ENCODE measurements at places on chromosomes 4 and X.

DNA sequence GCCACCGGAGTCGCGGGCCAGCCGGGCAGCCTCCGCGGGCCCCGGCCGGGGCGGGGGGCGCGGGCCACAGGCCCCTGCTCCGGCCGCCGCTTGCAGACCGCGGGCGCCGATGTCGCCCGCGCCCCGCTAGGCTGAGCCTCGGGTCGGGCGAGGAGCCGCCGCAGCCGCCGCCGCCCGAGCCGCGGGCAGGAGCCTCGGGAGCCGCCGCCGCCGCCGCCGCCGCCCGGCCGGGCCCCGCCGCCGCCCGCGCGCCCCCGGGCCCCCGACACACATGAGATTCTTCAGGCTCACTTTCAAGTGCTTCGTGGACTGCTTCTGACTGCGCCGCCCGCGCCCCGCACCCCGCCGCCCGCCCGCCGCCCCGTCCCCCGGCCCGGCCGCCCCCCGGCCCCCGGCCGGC lies 345 bp downstream of the SLC6A8 start:
- DNase-seq = no peak

GRCh38 chr4:101850698-101851097 lies 60.2 kb downstream of the BANK1 start:
- no peak for DNase-seq

GRCh38 chrX:153971124-153971449 lies 531 bp downstream of the HCFC1 start:
- no peak for DNase-seq

DNA sequence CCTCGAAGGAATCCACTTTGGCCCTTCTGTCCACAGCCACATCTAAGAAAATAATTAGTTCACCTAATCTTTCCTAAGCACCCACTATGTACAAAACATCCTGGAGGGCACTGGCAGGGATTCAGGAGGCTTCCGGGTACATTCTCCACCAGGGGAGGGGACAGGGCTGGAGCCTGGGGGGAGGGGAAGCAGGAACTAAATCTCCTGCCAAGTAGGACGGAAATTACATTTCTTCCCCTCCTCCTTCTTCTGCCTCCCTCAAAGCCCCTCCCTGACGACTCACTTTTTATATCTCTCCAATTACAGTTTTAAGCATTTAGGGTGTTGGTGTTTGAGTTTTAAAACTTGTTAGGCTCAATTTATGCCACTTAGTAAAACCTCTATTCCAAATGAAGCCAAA lies 203.1 kb downstream of the BCOR start:
- no peak for DNase-seq

- no peak for DNase-seq
Measured at GRCh38 chrX:136130931-136131833, 16.2 kb upstream of the FHL1 start.

DNA sequence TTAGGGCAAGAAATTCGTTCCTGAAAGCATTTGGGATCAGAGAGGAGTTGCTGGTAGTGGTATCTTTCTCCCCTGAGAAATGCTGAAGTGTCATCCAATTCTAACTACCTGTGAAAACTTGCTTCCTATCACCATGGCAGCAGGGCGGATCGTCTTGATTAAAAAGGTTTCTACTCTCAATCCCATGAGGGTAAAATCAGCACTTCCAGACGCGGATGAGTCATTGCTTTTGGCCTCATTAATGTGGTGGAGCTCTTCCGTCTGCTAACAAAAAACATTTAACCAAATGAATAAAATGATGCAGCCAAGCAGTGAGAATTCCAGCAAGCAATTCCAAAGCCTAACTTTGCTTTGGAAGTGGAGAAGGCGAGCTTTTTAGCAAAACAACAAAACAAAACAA lies 325.6 kb downstream of the CAMK2D start:
- DNase-seq = no peak

- DNase-seq = no peak
Measured at GRCh38 chrX:39577206-39577984, 520.4 kb downstream of the BCOR start.

DNA sequence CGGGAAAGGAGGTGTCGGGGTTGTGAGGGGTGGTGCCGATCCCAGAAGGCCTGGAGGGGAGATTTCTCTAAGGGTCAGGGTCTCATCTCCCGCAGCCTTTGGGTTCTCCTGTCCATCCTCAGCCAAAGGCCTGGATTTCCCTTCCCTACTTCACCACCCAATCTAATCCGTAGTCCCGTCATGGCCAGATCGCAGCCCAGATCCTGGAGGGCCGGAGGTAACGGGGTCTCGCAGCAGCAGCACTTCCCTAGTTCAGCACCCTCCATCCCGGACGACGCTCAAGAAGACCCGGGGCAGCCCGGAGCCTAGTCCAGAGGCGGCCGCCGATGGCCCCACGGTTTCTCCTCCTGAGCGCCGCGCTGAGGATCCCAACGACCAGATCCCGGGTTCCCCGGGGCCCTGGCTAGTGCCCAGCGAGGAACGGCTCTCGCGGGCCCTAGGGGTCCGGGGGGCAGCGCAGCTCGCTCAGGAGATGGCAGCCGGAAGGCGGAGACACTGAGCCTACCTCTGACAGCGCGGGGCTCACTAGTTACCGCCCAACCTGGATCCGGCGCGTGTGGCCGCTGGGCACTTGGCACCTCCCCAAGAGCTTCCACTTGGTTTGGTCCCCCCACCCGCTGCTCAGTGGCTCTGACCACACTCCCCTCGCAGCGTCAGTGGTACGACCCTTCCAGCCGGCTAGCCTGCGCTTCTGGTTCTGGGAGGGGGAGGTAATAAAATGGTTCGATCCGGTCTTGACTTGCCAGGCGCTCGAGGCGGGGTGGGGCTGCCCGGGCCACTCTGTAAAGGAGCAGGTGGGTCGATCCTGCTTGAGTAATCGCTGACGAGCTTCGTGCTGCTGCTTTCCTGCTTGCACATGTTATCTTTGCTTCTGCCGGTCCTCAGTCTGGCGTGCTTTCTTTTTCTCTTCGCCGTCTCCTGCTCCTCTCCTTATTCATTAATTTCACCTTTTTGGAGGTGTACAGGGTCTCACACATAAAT lies 3.6 kb downstream of the MAGIX start:
- DNase-seq = no peak

DNA sequence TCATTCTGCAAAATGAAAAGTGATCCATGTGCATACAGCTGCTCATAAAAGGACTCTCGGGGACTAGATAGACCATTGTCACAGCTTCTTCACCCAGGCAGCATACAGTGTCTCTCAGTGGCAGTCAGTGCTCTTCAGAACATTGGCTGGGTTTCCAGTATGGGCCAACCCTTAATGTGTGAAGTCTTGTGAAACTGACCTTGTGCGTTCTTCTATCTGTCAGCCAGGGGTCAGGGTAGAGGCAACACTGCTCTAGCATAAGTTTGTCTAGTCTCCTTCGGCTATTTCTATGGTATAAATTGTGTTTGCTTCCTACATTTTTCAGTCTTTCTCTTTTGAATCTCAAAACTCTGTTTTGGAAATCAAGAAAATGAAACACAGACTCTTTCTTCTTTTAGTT lies 37.0 kb upstream of the SMIM31 start:
- no peak for DNase-seq

DNA sequence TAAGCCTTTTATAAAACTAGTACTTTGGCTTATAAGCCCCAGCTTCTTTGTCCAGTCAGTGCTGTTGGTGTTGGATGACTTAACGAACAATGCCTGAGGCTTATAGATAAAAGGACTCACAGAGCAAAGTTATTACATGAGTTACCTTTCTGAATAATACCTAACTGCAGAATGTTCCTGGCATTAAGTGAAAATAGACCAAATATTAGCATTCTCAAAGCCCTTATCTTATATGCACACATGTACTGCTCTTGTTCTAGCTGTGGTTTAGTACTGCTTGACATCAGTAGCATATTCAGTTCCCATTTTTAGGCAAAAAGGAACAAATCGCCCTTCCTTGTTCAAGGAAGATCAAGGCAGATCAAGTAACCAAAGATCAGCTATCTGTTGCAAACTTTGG lies 131.6 kb downstream of the ZNF330 start:
- DNase-seq = no peak

DNA sequence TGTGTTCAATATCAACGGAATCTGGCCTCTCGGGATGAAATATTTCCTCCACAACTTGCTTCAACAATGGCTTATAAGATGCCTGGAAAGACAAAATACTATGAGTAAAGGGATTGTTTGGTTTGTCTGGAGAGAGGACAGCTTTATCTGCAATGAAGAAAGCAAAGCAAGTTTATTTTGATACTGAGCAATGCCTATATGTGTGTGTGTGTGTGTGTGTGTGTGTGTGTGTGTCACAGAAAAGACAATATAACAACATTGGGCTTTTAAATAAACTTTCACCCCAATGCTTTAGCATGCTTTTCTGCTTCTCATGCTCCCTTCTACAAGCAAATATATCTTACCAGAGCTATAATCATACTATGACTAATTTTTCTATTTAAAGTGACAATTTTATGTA lies 45.4 kb downstream of the RASL11B start:
- no peak for DNase-seq

DNA sequence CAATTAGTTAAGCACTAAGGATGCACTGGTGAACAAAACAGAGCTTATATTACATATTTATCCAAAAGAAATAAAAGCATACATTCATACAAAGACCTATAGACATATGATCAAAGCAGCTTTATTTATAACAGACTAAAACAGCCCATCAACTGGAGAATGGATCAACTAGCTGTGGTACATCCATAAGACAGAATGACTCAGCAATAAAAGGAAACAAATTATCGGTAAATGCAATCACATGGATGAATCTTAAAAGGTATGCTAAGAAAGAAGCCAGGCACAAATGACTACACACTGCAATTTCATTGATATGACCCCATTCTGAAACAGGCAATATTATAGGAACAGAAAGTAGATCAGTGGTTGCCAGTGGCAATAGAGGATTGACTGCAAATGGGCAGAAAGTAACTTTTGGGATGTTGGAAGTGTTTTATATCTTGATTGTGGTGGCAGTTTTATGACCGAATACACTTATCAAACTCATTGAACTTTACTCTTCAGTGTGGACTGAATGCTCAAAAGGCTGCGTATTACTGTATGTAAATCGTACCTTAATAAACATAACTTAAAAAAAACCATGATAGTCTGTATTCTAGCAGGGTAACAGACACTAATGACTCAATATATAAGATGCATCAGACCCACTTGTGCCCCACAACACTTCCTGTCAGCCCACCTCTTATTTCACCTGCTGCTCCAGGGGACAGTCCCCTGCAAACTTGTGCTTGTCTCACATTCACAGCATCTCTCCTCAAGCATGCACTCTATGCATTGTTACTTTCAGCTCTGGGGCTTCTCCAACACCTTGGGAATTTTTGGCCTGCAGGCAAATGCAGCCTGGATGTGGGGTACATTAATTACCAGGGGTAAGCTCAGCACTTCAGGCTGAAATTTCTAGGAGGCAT lies 59.1 kb downstream of the MID1IP1 start:
- DNase-seq = no peak

- no peak for DNase-seq
Measured at GRCh38 chr4:16289897-16290554, 63.8 kb upstream of the TAPT1 start.

DNA sequence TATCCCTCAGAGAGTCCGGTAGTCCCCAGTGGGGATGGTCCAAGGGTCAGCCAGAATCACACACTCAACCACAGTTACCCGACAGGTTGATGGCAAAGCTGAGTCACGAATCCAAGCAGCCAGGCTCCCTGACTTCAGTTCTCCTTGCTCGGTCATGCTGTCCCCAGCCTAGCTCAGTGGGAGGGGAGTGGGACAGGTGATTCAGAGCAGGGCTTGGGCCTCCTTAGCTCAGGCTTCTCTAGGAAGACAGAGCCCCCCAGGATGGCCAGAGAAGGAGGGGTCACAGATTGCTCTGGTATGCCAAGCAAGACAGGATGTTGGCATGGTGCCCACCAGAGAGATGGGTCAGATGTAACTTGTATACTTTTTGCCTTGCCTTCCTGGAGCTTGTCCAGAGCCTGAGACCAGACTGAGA lies 66.5 kb downstream of the EFNB1 start:
- DNase-seq = no peak

DNA sequence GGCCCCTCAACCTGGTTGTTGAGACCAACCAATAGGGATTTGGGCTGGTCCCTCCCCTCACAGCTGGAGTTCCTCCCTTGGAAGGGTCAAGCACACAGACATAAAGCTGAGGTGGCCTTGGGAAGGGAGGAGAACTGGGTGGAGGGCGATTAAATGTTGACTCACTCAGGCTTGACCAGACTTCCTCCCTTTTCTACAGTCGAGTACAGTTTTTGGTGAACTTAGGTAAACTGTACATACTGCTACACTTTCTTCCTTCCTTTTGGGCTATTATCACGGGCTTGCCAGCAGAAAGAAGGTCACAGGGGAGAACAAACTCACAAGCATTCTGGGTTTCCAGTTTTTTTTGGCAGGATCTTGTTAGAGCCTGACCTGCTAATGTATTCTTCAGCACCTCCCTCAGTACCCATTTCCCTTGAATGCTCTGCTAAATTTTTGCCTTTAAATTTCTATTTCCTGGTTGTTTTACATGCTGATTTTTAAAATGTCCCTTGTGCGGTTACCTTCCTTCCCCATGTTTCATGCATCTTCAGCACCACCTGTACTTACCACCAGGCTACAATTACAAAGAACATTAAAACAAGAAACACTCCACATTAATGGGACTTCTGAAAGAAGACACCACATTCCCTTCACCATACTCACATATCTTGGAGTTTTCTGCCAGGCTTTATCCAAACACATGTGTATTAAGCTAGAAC lies 135.2 kb upstream of the RASGEF1B start:
- no peak for DNase-seq

DNA sequence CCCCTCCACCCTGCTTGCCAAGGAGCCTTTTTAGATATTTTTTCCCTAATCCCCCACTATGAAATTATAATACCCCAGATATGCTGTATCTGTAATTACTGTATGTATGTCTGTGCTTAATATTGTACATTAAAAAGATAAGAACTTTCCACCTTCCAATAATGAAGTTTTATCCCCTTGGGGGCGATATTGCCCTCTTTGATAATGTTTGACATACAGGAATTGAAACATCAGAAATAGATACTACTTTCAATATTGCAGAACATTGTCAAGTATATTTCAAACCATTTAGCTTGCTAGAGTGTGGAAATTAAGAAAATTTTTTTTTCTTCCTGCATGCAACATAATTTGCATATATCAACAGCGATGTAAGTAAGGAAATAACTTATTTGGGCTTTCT lies 58.9 kb downstream of the NAF1 start:
- DNase-seq = no peak

Measured in vagina (tissue), 2 donors.